ENCODE measurements at places on chromosomes 6 and 20.
A peak's percentile ranks its signal among the peaks of the same experiment; 100 is the strongest.

DNA sequence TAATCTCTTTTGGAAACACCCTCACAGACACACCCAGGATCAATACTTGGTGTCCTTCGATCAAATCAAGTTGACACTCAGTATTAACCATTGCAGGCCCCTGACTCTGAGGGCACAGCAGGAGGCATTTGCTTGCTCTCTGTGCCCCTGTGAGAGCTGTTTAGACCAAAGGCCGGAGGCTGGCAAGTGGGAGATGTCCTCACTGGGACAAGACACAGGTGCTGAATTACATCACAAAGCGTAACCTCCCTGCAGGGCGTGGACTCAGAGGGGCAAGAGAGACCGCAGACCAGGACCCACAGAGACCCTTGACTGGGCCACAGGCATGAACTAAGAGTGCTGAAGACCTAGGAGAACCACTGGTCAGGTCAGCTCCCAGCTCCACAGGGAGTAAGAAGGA, at the start of gene CST8:
Gene CST8 (plus strand): TSS at position 301 of the 400 bp plus-strand sequence. CDS start 551 bp downstream, outside the sequence.
- DNase-seq, result no peak

DNA sequence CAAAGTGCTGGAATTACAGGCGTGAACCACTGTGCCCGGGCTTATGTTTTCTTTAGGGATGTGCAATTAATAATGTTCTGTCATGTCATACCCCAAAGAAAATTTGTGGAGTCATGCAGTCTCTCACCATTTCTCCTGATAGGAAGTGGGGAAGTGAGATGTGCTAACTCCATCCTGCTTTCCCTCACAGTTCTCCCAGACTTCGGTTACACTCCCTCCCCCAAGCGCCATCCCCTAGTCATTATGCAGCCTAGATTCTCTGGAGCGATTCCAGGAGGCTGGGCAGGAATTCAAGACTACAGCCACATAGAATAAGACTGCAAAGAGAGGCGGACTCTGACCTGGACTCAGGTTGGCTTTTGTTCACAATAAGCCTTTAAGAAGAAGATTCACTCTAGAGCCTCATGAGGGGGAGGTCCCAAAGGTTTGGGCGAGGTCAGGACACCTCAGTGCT, 271.4 kb downstream of the ALDH8A1 start:
- DNase-seq, result no peak

- no peak for DNase-seq
These were observed 18.1 kb downstream of the NPEPL1 start for GRCh38 chr20:58710481-58711265.

DNA sequence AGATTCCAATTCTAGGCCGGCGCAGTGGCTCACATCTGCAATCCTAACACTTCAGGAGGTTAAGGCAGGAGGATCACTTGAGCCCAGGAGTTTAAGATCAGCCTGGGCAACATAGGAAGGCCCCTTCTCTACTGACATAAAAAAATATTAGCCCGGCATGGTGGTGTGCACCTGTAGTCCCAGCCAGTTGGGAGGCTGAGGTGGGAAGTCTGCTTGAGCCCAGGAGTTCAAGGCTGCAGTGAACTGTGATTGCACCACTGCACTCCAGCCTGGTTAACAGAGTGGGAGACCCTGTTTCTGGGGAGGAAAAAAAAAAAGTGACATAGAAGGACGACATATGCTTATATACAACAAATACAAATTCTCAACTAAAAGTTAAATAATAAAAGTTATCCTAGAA, 30.9 kb downstream of the B4GALT5 start:
- DNase-seq, result no peak

- no peak for DNase-seq
These were observed 29.8 kb downstream of the AIG1 start for GRCh38 chr6:143090314-143091044.

DNA sequence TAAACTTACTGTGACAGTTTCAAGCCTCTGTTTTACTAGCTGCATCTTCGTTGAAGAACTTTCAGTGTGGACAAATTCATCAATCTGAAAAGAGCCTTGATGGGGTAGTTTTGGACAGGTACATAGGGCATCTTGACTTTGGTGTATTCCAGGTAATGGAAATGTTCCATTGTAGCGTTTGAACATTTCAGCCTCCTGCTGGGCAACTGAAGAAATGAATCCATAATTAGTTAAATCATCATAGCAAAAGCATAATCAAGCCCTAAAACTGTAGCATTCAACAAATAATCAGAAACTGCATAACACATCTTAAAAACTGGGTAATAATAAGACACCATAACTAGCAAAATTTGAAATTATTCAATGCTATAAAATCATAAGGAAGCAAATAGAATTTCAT, 86.2 kb downstream of the AHI1 start:
- DNase-seq, result no peak

DNA sequence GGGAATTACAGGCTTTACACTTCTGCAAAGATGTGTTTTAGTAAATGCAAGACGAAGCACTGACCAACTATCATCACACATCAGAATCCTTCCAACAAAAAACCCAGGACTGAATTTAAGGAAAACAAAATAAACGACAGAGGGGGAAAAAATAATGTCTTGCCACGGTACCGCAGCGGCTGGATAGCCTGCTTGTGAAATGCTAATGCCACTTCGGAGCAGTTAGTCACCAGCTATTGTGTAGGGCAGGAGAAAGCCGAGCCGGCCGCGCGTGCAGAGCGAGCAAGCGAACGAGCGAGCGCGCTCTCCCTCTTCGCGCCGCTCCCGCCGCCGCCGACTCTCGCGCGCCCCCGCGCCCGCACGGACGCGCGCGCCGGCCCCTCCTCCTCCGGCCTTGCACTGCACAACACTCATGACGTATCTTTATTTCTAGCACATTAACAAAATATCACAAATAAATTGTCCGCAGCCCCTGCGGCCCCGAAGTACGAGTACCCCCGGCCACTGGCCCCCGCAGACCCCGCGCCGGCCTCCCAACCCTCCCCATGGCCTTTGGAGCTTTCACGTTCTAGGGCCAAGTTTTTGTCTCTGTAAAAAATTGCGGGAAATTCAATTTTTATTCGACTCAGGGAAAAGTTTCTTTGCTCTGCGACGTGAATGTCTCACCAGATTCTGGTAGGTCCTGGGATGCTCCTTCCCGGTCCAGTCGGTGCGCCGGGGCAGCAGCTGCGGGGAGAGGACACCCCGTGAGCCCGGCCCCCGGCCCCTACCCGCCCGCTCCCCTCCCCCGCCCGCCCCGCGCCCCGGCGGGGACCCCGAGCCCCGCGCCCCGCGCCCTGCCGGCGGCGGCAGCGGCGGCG, 1.0 kb downstream of the PHIP start:
- DNase-seq, result peak; percentile 63

- no peak for DNase-seq
These were observed 107.4 kb downstream of the SULF2 start for GRCh38 chr20:47677635-47678453.

- no peak for DNase-seq
These were observed 785 bp upstream of the ULBP3 start for GRCh38 chr6:150069706-150070105.

- DNase-seq, result no peak
These were observed 36.0 kb downstream of the TAF8 start for GRCh38 chr6:42086046-42087035.

- no peak for DNase-seq
These were observed at the start of gene KIF13A for GRCh38 chr6:17987447-17987696. TSS of gene KIF13A (minus strand) at chr6:17987635. CDS start at chr6:17987463, 172 bp downstream.

- DNase-seq, result no peak
These were observed 31.3 kb downstream of the KCNK5 start for GRCh38 chr6:39197922-39198500.

DNA sequence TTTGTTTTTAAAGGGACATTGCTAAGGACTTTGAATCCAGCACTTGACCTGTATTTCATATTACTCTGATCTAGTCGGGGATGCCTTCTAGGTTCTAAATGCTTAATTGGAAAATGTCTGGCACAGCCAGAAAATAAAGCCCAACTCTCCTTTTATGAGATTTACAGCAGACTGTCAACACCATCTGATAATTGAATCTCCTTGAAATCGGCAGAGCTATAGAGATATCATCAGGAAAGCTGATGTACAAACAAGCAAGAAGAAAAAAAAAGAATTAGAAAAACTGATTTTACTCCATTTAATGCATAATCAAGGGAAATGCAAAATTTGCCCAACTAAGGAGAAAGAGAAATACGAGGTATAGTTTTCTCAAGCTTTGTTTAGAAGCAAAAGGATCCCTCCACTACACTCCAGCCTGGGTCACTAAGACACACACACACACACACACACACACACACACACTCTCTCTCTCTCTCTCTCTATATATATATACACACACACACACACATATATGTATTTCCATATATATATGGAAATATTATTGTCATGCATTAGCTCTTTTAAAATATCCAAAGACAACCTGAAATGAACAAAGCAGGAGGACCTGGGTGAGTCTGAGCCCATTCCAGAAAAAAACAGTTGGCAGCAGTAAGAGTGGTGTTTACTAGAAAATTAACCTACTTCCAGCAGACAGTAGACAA, 9.5 kb upstream of the FOXC1 start:
- no peak for DNase-seq

DNA sequence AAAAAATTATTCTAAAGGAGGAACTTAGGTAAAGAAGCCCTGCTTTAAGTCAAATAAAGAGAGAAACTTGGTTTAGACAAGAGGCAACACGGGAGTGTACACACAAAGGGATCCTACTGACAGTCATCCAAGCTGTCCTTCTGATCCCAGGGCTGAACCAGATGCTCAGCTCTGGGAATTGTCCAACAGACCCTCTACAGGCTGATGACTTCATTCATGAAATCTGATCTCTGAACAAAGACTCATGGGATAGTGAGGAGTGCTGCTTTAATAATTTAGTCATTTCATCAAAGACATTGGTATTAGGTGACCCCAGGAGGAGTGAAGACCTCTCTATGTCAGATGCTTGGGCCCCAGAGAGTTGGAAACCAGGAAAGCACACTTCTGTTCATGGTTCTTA, 65.6 kb upstream of the ARMH2 start:
- DNase-seq, result no peak

DNA sequence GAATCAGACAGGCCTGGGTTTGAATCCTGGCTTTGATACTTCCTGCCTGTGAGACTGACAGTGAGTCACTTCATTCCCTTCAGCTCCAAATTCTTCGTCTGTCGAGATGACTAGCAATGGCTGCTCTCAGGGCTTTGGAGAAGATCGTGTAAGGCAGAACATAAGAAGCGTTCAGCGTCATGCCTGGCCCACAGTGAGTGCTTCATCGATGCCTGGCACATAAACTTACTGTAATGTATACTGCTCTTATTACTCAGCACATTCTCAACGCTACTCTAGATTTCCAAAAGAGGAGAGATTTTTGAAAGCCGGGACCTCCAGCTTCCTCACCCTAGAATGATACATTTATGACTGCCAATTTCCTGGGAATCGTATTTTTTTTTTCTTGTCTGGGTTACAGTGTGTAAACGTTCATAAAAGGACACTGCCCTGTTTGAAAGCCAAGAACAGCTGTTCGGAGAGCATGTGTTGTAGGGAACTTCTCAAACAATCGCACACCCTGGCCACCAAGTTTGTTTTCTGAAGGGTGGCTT, 16.2 kb upstream of the BCAS1 start:
- DNase-seq, result no peak

- no peak for DNase-seq
These were observed 862 bp upstream of the SOBP start for GRCh38 chr6:107488875-107489635.

DNA sequence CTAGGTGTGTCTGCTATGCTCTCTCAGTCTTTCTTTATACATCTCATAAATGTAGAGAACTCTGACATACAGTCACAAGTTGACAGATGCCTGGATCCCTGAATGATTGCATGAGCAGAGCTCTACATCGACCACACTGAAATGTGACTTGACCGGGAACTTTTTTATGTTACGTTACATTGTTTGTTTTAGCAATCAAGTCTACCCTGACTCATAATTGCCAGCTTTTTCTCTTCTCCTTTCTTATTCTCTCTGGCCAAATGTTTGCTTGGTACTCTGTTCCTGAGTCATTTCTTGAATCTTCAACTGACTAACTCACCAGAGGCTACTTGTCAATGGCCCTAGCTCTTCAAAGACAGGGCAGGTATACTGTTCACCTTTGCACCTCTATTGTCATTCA, 213.6 kb upstream of the DTNBP1 start:
- no peak for DNase-seq

DNA sequence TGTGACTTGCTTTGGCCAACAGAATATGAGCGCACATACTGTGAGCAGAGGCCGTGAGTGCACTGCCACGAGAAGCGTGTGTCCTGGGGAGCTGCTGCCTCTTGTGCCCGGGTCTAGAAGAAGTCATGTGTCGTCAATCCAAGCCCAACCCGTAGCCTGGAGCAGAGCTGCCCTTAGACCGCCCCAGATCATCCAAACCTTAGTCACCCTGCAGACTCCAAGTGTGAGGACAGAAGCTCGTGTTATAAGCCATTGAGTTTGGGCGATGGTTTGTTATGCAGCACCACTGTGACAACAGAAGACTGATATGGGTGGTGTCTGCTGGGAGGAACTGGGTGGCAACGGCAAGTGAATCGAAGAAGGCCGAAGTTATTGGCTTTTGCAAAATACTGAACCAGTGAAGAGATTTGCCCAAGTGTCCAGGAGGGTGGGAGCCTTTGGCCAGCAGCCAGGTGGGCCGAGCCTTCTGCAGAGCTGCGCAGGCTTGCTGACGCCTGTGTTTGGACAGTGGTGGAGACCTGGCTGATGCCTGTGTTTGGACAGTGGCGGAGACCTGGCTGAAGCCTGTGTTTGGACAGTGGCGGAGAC, 101.3 kb upstream of the SULF2 start:
- no peak for DNase-seq

DNA sequence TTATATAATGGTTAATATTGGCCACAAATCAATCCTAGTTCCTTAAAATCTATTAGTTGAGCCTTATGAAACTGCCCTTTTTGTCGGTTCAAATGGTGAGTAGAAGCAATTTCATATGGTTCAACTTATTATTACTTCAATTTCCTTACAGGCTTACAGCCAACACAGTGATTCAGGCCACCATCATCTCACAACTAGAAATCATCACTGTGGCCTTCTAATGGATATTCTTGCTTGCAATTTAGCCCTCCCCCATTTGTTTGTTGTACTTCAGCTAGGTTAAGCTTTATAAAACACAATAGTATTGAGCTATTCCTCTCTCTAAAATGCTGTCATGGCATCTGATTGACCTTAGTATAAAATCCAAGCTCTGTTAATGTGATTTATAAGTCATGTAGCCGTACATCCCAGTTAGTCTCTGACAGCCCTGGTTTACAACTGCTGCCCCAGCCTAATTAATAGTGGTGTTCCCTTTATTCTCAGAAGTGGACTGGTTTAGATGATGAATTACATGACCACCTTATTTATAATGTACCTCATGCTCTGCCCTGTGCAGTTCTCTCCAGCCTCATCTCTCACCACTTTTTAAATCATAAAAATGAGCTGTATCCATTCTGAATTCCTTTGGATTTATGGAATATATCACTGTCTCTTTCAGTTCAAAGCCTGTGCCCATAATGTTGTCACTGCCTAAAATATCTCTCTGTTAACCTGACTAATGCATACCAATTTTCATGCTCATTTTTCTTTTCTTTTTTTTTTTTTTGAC, 36.7 kb downstream of the LAMA2 start:
- no peak for DNase-seq

GRCh38 chr6:128149796-128150195, 248.9 kb upstream of the THEMIS start:
- no peak for DNase-seq

DNA sequence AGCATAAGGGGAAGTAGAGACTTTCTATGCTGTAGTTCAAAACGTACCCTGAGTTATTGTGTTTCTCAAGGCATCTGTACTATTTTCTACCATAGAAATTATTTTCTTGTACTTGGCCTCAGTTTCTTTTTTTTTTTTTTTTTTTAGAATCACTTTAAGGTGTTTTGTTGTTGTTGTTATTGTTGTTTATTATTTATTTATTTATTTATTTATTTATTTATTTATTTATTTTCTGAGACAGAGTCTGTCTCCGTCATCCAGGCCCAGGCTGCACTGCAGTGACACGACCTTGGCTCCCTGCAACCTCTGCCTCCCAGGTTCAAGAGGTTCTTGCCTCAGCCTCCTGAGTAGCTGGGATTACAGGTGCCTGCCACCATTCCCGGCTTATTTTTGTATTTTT, 179.1 kb downstream of the GRIK2 start:
- no peak for DNase-seq

Measured in stimulated activated CD4-positive, alpha-beta T cell treated with anti-CD3 and anti-CD28 coated beads, Interleukin-1b, Interleukin-23, amount 100 ng/mL, for 1 hour (primary cell).